Stimulated activated naive CD8-positive, alpha-beta T cell treated with anti-CD3 and anti-CD28 coated beads, Interleukin-15, Interleukin-2, amounts not matched to agents 100 U/mL and 50 U/mL, for 24 hours (primary cell): ENCODE measurements at places on chromosomes 4 and X.

DNA sequence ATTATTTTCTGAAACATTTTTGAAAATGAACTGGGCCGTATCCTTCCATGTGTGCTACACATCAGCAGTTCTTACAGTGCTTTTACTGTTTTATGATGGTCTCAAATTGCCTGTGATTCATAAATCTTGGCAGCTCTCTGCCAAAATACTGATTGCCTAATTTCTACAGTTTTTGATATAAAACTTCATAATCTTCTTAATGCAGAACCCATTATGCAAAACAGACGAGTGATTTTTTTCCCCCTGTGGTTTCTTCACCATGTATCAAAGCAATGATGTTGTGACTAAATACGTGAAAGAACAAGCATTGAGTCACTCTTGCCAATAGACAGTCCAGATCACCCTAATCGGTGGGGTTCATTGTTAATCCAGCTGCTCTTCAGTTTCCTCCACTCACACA lies 156.4 kb upstream of the WDR1 start:
- DNase-seq = no peak

GRCh38 chr4:101283434-101283833 lies 63.9 kb downstream of the PPP3CA start:
- no peak for DNase-seq

GRCh38 chr4:38717604-38718003 lies 53.6 kb downstream of the KLF3 start:
- DNase-seq = no peak

DNA sequence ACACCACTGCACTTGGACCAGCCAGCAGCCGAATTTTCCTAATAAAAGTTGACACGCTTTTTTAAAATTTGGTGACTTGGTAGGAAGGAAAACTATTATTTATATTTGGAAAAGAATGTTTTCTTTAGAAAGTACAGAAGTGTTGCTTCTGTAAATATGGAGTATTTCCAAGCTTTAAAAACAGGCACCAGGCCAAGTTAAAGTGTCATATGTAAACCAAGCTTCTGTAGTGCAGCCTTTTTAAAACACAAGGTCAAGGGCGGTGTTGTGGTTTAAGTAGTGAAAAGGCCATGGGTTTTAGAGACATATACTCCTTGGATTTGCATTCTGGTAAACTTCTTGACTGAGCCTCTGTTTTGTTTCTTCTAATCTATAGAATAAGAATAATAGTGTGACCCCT lies 62.7 kb downstream of the TRIM2 start:
- no peak for DNase-seq

DNA sequence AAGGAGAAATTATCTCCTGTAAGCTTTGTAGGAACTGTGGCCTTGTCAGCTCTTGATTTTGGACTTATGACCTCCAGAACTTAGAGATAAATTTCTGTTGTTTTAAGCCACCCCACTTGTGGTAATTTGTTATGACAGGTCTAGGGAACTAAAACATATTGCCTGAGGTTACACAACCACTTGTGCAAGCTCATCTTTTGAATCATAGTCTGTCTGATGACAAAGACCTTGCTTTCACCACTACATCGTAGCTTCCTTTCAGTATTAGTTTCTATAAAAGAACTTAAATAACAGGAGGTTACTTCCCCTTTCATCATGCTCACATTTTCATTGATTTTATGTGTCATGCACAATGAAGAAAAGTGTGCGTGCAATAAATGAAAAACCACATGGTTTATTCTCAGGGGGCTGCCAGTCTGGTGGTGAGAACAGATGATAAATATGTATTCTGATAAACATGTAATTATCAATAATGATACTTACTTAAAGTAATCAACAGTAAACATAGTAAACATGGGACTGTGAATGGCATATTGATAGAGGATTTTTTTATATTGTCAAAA lies 690.0 kb upstream of the HS3ST1 start:
- no peak for DNase-seq

DNA sequence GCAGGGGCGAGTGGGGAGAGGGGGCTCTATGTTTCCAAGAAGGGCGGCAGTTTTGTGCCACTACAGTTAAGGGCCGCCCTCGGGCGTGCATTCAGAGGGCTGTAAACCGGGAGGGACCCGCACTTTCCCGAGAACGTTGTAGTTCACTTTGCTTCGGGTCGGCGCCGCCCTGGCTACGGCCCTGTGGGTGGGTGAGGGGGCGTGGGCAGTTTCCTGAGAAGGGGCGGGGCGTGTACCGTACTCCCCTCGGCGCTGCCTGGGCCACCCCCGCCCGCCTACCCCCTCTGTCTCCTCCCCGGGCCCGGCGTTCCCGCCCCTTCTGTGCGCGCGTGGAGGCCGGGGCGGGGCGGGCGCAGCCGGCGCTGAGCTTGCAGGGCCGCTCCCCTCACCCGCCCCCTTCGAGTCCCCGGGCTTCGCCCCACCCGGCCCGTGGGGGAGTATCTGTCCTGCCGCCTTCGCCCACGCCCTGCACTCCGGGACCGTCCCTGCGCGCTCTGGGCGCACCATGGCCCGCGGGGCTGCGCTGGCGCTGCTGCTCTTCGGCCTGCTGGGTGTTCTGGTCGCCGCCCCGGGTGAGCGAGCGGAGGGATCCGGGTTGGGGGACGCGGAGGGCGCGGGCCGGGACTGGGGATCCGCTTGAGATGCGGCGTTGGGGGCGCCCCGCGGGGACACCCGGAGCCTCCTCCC lies at the start of gene CD99:
CD99 (plus strand) TSS at position 440 of the 687 bp plus-strand sequence; CDS start at position 506, 66 bp downstream.
- DNase-seq = peak; percentile 89

GRCh38 chr4:161894493-161895167 lies 269.2 kb downstream of the FSTL5 start:
- DNase-seq = no peak

GRCh38 chr4:79756140-79756895 lies 316.7 kb downstream of the ANTXR2 start:
- no peak for DNase-seq

DNA sequence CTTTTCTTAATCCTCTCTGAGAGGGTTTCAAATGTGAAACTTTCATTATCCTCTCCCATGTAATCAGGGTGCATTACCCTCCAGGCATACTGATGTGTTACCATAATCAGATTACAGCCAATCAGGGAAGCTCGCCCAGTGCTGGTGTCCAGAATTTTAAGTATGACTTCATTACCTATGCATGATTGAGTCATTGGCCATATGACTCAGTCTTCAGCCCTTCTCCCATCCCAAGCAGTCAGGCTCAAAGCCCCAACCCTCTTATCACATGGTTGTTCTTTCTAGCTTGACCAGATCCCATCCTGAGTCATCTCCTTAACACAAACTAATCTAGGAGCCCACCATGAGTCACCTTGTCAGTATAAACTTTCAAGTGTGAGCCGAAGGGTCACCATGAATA lies 1668.1 kb upstream of the AGA start:
- DNase-seq = no peak

GRCh38 chr4:107893171-107894137 lies 37.9 kb upstream of the CYP2U1 start:
- DNase-seq = no peak

GRCh38 chr4:6591781-6592180 lies 16.8 kb downstream of the MAN2B2 start:
- DNase-seq = no peak

DNA sequence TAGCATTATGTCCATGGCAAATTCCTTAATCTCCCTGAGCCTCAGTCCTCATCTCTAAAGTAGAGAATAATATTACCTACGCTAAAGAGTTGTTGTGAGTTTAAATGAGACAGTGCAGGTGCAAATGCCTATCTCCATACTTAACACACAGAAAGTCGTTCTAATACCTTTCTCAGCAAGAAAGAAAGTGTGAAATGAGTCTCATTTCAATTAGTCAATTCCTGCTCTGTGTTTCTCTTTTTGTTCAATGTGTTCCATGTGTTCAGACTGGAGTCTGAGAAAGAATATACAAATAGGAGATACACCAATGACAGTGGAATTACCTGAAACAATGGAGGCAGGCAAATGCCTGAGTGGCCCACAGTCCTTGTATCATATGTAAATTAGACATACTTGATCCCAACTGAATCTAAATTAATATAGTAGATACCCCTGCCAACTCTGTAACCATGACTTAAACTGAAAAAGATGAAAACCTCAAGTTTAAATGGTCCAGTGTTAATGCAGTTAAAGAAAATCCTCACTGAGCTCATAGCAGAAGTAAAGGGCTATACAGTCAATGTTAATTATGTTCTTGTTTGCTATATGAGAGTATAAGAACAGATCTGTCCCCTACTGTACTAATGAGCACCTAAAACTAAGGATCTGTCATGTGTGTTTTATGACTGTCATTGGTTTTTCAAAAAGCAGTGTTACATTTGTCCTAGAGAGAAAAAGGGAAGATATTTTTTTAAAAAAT lies 68.2 kb downstream of the GPC3 start:
- no peak for DNase-seq

GRCh38 chr4:138400543-138400942 lies 158.4 kb upstream of the SLC7A11 start:
- DNase-seq = no peak
